RKO (cell line): ENCODE measurements at places on chromosomes 12 and 14.
A peak's percentile ranks its signal among the peaks of the same experiment; 100 is the strongest.

DNA sequence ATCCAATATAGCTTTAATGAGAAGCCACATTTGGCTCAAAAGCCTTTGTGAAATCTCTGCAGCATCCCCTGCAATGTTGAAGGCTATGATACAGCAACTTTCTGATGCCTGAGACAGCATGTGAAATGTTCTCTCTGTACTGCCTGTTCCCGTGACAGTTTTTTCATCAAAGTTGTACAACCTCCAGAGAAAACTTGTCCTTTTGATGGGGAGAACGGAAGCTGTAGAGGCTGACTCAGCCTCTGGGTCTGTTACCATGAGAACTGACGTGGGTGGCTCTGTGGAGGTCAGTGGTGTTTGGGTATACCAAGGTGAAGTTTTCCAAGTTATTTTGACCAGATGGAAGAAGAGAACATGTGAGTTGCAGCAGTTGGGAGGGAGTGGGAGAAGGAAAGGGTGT is 17.0 kb downstream of the SLC4A8 start:
- DNase-seq = no peak

- DNase-seq = no peak
Measured at GRCh38 chr14:29403091-29403490, 524.6 kb downstream of the PRKD1 start.

DNA sequence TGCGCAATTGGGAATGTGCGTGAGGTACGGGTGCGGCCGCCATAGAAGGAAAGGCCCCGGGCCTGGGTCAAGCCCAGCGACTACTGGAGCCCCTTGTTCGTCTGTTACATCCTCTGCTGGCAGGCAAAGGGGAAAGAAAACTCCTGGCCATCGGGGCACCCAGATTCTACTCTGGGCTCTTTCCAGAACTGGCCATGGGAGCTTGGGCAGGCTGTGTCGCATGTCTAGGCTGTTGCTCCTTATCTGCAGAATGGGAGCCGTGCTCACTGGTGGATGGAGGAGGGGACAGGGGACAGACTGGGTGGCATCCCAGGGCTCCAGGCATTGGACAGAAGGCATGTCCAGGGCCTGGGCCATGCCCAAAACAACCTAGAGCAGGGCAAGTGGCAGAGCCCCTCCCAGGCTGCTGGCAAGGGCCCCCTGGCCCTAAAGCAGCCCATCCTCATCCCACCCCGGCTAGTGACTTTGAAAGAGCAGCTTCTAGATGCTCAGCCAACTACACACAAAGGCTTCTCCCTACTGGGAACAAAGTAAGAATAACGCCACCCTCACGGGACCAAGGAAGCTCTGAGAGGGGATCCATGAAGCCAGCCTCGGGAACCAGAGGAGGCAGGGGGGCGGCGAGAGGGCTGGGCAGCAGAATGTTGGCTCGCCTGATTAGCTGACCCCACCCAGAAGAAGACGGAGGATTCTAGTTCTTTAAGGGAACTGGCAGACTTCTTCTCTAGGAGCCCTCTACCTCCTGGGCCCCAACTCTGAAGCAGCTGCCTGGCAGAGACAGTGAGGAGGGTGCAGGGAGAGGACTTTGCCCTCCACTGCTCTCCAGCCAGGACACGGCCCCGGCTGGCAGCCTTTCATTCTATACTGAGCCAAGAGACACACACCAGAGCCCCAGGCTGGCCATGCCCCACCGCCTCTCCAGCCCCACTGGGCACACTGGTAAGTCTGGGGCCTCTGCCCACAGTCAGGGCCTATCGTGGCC is 96.8 kb downstream of the SINHCAF start:
- no peak for DNase-seq

GRCh38 chr14:68283378-68284123 is 464.0 kb downstream of the RAD51B start:
- DNase-seq = no peak

DNA sequence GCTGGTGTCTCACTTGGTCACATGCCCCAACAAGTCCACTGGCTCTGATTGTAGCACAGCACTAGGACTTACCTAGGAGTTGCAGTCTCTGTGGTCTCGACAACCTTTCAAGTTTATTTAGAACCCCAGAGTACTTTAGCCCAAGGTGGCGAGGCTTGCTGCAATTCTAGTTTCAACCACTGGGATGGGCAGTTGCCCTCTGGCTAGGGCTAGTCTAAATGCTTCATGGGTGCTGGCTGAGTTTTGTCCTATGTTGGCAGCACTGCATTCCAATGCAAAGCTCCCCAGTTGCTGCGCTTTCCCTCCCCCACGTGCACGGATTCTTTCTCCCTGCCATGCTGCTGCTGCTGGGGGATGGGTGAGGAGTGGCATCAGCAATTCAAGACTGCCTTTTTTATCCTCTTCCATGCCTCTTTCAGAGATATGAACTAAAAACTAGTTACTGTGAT is 207.9 kb downstream of the SYNE2 start:
- no peak for DNase-seq

- no peak for DNase-seq
Measured at GRCh38 chr12:54240971-54241588, 38.8 kb downstream of the CBX5 start.

DNA sequence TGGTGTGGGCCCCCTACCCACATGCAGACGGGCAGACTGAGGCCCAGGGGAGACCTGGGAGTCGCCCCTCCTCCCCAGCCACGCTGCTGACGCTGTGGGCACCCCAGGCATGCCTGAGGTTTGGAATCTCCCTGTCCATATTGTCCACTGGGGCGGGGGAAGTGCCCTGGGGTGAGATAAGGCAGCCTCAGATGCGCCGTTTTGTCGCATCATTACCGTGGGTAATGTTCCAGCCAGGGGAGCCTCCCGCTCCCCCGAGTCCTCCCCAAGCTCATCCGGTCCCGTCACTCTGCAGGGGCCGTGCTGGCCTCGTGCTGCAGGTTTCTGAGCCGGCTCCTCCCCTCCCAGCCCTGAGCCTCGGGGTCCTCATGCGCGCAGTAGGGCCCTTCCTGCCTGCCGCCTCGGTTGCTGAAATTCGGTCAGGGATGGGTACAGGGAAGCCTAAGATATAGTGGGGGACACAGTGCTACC is 11.4 kb downstream of the INF2 start:
- no peak for DNase-seq

DNA sequence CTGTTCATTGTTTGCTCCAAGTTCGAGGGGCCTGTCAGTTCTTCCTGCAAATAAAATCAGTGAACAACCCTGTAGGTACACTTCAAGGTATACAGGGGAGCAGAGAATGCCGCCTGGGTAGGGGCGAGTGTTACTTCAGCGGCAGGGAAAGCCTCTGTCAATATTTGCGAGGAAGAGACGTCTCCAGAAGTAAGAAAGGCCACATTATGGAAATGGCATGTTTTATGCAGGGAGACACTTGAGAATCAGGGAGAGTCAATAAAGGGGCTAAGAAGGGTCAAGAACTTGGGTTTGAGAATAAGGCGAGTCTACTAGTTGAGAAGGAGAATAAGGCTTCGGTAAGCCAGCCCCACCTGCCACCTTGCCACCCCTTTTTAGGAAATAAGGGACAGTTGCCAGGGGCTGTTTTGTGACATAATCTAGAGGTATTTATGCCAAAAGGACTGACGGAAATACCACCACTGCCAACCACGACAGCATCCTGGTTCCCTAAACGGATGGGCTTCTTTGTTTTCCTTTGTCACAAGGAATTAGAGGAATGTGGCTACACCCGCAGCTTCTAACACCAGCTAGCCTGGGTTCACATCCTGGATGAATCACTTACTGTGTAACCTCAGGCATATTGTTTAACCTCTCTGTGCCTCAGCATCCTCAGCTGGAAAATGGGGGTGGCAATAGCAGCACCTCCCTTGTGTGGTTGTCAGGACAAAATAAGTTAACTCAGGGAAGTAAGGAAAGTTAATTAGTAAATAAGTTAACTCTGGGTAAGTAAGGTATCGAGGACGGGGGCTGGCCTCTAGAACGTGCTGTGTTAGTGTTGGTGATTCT is 67.7 kb downstream of the EID3 start:
- DNase-seq = no peak

DNA sequence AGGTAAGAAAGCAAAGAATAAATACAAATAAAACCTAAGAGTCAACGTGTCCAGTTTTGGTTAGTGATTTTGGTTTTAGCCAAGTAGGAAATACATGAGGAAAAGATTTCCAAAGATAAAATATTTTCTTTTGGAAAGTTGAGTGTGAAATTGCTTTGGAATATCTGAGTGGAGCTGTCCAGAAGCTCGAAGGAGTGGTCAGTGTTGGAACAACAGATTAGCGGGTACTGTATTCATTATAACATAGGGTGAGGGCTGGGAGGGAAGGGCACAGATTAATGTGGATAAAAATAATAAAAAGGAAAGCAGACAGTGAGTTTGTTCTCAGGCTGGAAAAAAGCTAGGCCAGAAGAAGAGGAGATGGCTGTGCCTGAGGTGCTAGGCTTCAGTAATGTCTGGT is 101.5 kb upstream of the SLCO1C1 start:
- DNase-seq = no peak

DNA sequence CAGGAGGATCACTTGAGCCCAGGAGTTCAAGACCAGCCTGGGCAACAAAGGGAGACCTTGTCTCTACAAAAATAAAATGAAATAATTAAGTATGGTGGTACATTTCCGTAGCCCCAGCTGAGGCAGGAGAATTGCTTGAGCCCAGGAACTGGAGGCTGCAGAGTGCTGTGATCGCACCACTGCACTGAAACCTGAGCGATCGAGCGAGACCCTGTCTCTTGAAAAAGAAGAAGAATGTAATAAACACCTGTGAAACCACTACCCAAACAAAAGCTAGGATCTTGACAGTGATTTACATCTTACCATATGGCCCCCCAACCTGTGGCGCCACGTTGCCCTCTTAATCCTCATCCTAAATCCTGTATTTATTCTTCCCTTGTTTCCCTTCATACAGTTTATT is 5.7 kb upstream of the DTX1 start:
- DNase-seq = no peak

DNA sequence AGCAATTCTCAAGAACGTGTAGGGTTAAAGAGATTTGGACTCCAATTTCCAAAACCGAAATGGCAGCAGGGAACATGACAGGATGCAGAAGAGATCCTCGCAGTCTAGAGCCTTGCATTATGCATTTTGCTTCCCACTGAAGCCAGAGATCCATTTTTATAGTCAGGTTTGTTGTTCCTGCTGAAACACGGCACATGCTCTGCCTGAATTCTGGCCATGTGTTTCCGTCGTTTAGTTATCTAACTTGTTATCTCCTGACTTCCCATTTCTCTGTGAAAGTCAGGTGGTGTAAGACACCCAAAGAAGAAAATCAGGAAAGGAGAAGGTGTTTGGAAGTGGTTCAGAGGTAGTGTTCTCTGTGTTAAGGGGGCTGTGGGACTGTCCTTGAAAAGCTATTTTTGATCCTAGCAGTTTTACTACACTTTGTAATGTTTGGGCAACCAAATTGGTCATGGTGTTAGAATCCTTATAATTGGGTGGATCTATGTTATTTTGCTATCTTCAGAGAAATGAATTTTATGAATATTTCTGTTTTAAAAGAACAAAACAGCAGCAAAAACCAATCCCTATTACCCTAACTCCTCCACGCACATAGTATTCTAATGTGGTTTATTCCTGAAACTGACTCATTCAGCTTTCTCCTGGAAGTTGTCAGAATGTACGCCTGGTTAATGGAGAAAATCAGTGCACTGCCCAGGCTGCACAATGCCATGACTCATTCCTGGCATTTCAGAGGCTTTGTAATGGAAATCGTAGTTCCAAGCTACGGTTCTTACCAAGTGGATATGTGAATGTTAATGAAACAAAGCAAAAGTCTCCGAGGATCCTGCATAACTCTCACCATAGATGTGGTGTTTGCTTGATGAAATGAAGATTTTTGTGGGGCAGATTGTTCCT is 110.1 kb downstream of the SAMD4A start:
- DNase-seq = peak; percentile 79

- DNase-seq = no peak
Measured at GRCh38 chr14:104638190-104638589, 33.6 kb upstream of the TMEM179 start.

DNA sequence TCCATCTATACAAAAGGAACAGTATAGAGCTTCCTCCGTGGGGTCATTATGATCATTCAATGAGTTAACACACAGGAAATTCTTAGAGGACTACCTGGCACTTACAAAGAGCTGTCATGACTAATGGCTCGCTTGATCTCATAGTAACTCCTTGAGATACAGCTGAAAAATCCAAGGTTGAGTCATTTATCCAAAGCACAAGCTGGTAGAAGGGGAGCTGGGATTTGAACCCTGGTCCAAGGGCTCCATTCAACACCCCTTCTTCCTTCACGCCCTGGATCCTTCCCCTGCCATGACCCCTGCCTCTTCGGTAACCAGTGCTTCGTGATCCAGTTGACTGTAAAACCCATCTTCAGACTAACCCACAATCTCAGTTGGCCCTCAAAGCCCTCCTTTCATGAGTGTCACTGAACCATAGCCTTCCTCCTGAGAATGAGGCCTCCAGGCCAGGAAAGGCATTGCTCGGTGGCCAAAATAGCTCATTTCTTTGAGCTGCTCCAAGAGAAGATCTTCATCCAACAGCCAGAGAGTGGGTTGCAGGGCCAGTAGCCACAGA is 7.8 kb downstream of the ZFP36L1 start:
- peak; percentile 100 for DNase-seq

- no peak for DNase-seq
Measured at GRCh38 chr12:52445876-52446275, 6.1 kb downstream of the KRT6B start.

- DNase-seq = no peak
Measured at GRCh38 chr14:77990337-77990736, 179.8 kb upstream of the NRXN3 start.

DNA sequence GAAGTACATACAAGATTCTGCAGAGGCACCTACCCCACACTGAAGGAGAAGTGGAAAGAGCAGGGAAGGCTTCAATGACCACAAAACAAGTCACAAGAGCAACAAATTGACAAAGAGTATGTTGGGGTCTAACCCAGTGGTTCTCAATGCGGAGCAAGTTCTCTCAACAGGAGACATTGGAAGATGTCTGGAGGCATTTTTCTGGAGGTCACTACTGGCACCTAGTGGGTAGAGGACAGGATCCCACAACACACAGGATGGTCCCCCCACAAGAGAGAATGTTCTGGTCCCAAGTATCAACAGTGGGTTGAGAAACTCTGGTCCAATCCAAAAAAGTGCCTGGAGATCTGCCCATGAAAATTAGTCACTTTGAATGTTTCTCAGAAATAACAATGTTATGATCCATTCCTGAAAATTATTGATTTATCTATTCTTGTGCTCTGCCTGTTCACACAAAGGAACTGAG is 3.4 kb downstream of the SSH1 start:
- peak; percentile 76 for DNase-seq

- no peak for DNase-seq
Measured at GRCh38 chr14:91048265-91048664, 12.2 kb downstream of the RPS6KA5 start.

- DNase-seq = no peak
Measured at GRCh38 chr12:122106843-122107242, 28.3 kb downstream of the MLXIP start.

DNA sequence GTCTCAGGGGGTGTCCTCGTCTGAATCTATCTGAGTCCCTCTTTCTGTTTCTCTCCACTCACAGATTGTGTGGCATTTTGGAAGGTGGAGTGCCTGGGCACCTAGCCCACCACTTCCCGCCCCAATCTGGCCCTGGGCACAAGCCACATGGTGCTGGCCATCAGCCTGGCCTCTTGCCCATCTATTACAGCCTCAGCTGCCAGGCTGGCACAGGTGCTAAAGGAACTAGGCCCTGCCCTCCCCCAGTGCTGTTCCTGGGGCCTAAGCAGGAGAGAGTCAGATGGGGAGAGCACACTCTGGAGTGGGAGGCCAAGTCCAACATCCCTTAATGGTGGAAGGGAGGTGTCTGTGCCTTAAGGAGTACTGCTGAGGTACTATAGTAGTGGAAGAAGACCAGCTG is 8.3 kb upstream of the CALCOCO1 start:
- no peak for DNase-seq

- no peak for DNase-seq
Measured at GRCh38 chr14:20956376-20956976, 1.2 kb downstream of the RNASE2 start.

- no peak for DNase-seq
Measured at GRCh38 chr14:99064262-99064954, 207.6 kb downstream of the BCL11B start.
